ENCODE measurements at places on chromosomes 5 and 9.

- no peaks in the 10 kb centered on the region for H3K4me1 ChIP-seq
- H3K4me3 ChIP-seq = no peak overlapping the region
- no peaks in the 10 kb centered on the region for H3K36me3 ChIP-seq
- DNase-seq = no peak
Observed at GRCh38 chr5:17831279-17831678, 197.0 kb downstream of the TAF11L14 start.

GRCh38 chr5:72588640-72589039 lies 81.4 kb upstream of the ZNF366 start:
- DNase-seq = no peak
- no peak overlapping the region for H3K4me3 ChIP-seq
- no peak overlapping the region for H3K27ac ChIP-seq
- H3K36me3 ChIP-seq = no peaks in the 10 kb centered on the region
- no peaks in the 10 kb centered on the region for H3K27me3 ChIP-seq

DNA sequence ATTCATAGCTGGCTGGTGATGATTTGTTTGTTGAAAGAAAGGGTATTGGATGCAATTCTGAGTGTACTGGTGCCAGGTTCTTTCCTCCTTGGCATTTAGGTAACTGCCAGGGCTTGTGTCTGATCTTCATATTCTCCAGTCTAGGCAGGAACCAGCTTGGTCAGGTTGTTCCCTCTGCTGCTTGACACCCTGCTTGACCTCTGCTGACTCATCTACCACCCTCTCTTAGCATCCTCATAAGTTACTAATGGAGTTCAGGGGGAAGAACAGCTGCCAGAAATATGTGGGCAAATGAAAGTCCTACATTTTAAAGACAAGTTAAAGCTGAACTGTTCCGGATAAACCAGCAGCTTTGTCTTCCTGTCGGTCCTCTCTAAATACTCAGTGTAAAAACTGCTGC lies 116.1 kb upstream of the TNC start:
- peaks cover 12% of the 10 kb centered on the region for H3K4me1 ChIP-seq
- H3K36me3 ChIP-seq = no peaks in the 10 kb centered on the region
- peak; percentile 95 for DNase-seq

- H3K4me1 ChIP-seq = peaks cover 4% of the 10 kb centered on the region
- DNase-seq = no peak
Observed at GRCh38 chr5:87136733-87137132, 130.9 kb upstream of the RASA1 start.
